ENCODE measurements at places on chromosomes 6 and 20. TPM values are rescaled to one million over a fixed set of nuclear protein-coding genes. Genes with fewer than 3 reads are reported as not detected.

DNA sequence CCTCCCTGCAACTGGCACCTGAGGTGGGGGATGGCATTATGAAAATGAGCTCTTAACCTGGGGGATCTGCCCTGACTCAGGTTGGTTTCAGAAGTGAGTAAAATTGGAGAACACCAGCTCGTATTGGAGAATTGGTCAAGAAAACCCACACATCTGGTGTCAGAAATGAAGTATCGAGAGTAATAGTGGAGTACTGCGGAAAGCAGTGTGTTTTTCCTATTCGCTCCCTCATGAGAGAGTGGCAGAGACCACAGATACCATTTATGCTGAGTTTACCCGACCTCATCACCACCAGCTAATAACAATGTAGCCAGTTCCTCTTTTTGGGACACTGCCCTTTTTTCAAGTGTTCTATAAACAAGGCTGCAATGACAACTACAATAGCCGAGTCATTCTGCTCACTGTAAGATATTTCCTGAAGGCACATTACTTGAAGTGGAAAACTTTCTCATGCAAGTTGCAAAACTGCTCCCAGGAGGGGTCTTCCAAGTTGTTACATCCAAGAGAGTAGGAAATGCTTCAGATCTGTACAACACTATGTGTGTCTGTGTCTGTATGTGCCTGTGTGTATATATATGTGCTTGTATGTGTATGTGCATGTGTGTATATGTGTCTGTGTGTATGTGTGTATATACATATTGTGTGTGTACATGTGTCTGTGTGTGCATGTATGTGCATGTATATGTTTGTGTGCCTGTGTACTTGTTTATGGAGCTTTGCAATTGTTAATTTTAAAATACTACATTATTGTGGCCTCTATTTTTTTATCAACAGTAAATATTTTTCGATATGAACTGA lies 106.0 kb upstream of the CST7 start:
- DNase-seq: no peak

DNA sequence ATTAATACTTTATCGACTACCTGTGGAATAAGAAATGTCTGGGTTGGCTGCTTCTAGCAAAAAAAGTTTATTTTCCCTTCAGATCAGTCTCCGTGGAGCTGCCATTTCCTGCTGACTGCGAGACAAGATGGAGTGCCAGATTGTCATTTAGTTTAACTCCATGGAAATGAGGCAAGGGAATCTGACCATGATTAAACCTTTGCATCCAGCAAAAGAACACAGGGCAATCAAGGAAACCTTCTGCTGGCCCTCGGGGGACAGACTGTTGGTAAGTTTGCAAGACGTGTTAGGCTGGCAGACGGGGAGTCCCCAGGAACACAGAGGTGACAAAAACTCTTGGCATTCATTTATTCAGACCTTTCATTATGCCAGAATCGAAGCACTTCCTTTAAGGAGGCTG lies 52.2 kb upstream of the SPACA1 start:
- no peak for DNase-seq

DNA sequence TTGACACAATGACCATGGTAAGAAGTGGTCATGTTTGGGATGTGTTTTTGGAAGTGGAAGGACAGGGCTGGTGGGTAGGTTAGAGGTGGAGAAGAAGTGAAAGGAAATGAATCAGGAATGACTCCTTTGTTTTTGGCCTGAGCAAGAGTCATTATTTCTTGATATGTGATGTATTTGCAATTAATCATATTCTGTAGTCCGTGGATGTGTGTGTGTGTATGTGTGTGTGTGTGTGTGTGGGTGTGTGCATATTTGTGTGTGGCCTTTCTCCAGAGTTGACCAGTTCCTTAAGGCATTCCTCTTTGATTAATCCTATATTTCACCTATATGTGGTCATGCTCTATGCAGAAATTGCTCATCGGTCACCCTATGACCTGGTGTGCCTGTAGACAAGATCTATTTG lies 130.7 kb downstream of the UTRN start:
- peak; percentile 95 for DNase-seq

Gene BPIFB2
- total RNA-seq: not detected

Gene TMEM74B
- total RNA-seq: 1.1 TPM

Gene RCAN2
- total RNA-seq: 0.05 TPM

GRCh38 chr20:37669773-37670236 lies 24.0 kb upstream of the CTNNBL1 start:
- DNase-seq: no peak

GRCh38 chr6:87155842-87156815 lies 764 bp downstream of the ZNF292 start:
- DNase-seq: no peak

GRCh38 chr6:49205526-49205925 lies 257.5 kb downstream of the MMUT start:
- DNase-seq: no peak

DNA sequence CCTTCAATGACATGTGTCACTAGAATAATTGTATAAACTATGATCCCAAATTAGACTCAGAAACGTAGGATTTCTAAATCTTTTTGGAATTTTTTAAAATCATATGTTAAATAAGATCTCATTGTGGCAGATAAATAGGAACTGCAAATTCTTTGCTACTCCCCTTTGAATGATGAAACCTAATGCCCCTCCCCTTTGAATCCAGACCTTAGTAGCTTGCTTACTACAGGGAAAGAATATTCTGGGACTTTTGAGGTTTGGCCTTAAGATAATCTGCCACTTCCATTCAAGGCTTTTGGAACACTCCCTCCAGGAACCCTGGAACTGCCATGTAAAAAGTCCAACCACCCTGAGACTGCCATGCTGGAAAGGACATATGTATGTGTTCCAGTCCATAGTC lies 7.1 kb downstream of the TDP2 start:
- DNase-seq: no peak

- no peak for DNase-seq
These were observed 2.2 kb downstream of the TFAP2A start for GRCh38 chr6:10412461-10413261.

- DNase-seq: no peak
These were observed 47.8 kb downstream of the CARMIL1 start for GRCh38 chr6:25326960-25327359.

Gene XKR7
- 6.2 TPM for total RNA-seq

Gene MICB
- total RNA-seq: 72.1 TPM

Gene LRP11
- 151 TPM for total RNA-seq

Gene SLC35B2
- total RNA-seq: 105 TPM

- no peak for DNase-seq
These were observed 130.4 kb downstream of the INSM1 start for GRCh38 chr20:20498076-20498861.

Gene CFB
- total RNA-seq: 5.6 TPM

- DNase-seq: no peak
These were observed 205.8 kb downstream of the FNDC1 start for GRCh38 chr6:159375014-159375413.

Gene RNF8
- total RNA-seq: 21.1 TPM

- no peak for DNase-seq
These were observed 140.5 kb downstream of the BTBD3 start for GRCh38 chr20:12058216-12058615.

- DNase-seq: no peak
These were observed 53.7 kb downstream of the PPP1R16B start for GRCh38 chr20:38859070-38859690.

GRCh38 chr6:72787391-72788031 lies 165.6 kb downstream of the KCNQ5 start:
- peak; percentile 71 for DNase-seq

Gene FOXF2
- total RNA-seq: 12.7 TPM

Gene XRN2
- 77.7 TPM for total RNA-seq

- DNase-seq: no peak
These were observed 659 bp downstream of the TAF4 start for GRCh38 chr20:62064770-62065673.

- DNase-seq: no peak
These were observed 25.7 kb downstream of the DTD1 start for GRCh38 chr20:18613553-18613952.

- no peak for DNase-seq
These were observed 4.5 kb upstream of the RAB44 start for GRCh38 chr6:36692861-36693702.

GRCh38 chr6:112224088-112224487 lies 30.3 kb downstream of the LAMA4 start:
- DNase-seq: no peak

Gene PKHD1
- total RNA-seq: not detected

Gene PROCR
- total RNA-seq: 38.0 TPM

Gene OR2B3
- total RNA-seq: not detected

Gene MEI4
- total RNA-seq: 0.05 TPM

DNA sequence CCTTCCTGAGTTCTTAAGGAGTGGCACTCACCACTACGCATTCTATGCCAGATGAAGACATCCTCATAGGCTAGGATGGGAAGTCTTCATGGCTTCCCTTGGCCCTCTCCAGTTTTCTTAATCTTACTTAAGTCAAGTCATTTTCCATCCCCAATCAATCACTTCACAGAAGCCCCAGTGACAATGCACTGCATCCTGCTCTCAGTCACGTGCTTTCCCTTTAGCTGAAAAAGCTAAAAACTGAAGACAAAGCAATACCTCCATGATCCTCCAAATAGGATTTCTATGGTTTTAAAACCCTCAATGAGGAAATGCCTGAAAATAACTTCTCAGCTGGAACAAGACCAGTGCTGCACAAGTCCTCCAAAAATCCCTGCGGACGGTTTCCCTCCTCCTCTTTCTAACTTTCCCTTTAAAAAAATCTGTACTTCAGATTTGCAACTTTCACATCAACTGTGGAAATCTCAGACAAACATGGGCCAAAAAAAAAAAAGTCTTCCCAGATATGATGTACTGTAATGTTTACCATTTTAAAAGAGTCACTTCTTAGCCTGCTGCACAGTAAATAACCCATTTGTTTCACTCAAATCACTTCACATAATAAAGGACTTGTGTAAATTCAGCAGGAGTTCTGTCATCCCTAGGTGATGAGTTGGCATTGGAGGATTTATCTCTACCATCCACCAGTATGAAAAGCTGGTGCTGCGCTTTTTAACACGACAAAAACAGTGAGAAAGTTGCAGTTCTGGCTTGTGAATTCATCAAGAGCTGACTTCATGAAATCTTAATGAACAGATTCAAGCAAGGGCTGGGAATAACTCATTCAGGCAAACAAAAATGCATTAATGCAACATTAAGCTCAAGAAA lies 590.0 kb upstream of the NOX3 start:
- no peak for DNase-seq

GRCh38 chr20:59005523-59006166 lies 1.4 kb downstream of the CTSZ start:
- no peak for DNase-seq

DNA sequence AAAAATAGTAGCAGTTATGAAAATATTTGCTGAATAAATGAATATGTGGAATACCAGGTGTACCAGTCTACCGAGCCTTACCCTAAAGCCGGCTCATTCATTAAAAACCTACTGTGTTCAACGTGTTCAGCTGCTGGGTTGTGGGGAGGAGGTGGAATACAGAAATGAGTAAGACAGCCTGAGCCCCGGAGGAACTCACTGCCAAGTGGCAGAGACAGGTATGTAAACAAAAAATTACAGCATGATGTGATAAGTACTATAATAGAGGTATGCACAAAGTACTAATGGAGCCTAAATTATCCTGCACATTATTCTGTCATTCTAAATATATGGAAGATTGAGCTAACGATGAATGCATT lies 6.8 kb upstream of the ADTRP start:
- DNase-seq: no peak

Gene SLC24A3
- not detected for total RNA-seq

DNA sequence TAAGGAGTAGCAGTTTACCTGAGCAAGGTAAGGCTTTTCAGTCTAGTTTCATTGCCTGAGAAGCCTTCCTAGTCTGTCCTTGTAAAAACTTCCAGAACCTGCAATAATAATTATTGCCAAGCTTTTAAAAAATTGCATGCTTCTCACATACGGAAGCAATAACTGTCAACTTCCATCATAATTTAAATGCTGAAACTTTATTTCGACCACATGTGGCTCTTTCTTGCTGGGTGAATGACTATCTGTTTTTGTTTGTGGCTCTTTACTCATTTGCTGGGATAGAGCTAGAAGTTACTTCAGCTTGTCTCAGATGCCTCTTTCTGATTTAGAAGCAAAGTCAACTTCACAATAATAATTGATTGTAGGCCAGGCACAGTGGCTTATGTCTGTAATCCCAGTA lies 95.9 kb upstream of the COL21A1 start:
- no peak for DNase-seq

DNA sequence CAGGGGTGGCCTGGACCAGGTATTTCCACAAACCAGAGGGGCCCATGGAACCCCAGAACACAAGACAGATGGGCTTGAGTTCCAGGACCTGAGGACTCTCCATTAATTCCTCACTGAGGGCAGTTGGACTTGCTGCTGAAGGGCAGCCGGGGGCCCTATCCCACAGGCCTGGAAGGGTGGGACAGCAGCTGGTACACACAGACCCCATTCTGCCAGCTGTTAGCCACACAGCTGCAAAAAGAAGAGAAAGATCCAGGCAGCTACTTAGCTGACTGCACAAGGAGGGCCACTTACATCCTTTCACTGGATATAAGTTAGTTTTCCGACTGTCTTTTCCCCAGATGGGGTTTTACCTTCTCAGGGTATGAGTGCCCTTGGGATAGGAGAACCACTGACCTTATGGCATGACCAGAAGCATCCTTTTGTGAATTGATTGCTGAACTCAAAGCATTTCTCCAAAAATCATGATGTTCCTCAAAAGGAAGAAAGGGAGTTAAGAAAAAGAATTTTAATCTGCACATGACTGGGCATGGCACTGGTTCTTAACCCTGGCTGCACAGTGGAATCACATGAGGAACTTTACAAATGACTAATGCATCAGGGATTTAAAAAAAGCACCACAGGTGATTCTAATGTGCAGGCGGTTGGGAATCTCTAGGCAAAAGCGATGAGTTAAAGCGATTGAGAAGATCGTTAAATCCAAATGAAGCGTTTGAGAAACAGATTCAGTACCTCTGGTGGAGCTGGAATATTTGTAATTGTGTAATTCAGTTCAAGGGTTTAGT lies 199.4 kb downstream of the TFAP2A start:
- DNase-seq: no peak

Gene WFDC2
- total RNA-seq: 1.6 TPM

DNA sequence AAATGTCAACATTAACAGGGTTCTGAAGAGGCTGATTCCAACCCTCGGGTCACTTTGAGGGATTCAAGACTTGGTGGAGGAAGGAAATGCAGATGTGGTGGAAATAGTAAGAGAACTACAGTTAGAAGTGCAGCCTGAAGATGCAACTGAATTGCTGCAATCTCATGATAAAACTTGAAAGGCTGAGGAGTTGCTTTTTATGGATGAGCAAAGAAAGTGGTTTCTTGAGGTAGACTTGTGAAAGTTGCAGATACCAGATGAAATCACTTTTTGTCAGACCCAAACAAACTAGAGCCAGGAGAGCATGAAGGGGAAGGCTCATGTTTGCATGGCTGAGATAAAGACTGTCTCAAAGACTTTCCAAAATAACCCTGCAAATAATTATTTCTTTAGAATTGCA lies 16.2 kb downstream of the ANKRD6 start:
- no peak for DNase-seq

- DNase-seq: no peak
These were observed 515.1 kb upstream of the SOX4 start for GRCh38 chr6:21078497-21078896.

DNA sequence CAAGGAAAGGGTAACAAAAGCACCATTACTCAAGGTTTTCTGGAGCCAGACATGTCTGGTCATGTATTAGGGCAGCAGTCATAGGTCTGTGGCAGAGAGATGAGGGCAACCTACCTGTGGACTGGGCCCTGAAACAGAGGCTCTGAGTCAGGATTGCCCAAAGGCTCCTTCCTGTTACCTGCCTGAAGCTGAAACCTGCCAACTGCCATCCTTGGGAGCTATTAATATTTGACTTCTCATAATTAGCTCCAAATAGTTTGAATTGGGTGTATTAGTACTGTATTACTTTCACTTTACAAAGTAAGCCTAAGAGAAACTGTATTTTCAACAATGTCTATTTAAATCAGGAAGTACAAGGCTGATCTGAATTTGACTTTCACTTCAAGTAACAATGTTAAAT lies 72.0 kb upstream of the TBX18 start:
- no peak for DNase-seq

Gene SAMD3
- total RNA-seq: not detected
